Osteoblast (primary cell): ENCODE measurements at places on chromosomes 3 and 15. TPM values are rescaled to one million over a fixed set of nuclear protein-coding genes. Genes with fewer than 3 reads are reported as not detected.
A peak's percentile ranks its signal among the peaks of the same experiment; 100 is the strongest.

DNA sequence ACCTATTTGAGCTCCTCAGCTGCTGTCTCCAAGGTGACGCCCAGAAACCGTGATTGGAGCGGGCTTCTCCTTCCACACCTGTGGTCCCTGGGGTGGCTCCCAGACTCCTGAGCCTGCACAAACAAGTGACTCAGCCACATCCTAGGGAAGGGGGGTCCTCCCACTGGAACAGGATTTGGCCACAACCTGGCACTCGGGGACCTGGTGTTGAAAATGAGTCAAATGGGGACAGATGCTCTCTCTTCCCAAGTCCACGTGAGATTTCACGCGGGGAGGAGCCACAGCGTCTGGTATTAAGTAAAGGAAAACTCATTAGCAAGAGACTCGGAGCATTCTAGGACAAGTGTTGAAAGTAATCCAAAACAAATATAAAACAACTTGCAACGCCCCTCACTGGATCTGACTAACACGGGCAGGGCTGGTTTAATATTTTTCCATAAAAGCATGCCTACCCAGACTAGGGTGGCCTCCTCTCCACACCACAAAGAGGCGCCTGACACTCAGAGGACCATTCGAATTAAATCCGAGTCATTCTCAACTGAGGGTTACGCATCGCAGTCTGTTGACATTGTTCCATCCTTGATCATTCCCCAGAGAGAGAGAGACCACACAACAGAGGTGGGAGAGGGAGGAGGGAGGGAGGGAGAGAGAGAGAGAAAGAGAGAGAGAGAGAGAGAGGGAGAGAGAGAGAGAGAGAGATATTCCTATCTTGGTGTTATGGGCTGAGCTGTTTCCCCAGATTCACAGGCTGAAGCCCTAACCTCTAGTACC is 74.4 kb downstream of the MGLL start:
- DNase-seq: peak; percentile 98

Gene ACAD9
- total RNA-seq: 34.7 and 37.4 TPM in 2 replicates

DNA sequence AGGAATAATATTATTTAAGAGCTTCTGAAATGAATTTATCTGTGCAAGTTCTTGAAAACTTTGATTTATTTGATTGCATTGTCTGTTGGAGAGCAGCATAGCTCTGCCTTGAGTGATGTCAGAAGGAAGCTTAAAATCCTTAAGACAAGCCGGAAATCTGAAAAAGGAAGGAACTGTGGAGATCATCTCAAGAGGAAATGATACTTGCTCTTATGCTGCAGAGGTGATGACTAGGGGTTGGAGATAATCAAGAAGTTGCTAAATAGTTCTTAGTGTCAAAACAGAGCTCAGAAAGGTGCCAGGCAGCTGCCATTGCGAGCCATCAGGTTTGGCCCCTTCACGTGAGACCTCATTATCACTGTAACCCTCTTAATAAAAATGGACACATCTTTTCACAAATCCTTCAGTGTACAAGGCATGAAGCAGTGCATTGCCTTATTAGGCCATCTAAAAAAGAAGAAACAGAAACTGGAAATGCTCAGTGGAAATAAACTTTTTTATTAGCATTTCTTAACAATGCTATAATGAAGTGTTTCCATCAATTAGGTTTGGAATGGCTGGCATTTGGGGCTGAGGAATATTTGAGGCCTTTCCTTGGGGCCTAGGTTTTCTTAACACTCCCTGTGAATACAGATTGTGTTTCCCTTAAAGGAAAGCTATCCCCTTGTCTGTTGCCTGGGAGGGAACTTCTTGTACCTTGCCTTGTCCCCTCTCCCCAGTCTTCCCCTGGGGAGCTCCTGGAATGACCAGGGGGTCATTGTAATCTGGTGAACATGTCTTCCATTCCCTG is 34.5 kb upstream of the VILL start:
- no peak for DNase-seq

GRCh38 chr3:120908030-120908794 is at the start of gene STXBP5L:
TSS of gene STXBP5L (plus strand) at chr3:120908205. CDS start at chr3:120909579, 1,374 bp downstream.
- peak; percentile 91 for DNase-seq

DNA sequence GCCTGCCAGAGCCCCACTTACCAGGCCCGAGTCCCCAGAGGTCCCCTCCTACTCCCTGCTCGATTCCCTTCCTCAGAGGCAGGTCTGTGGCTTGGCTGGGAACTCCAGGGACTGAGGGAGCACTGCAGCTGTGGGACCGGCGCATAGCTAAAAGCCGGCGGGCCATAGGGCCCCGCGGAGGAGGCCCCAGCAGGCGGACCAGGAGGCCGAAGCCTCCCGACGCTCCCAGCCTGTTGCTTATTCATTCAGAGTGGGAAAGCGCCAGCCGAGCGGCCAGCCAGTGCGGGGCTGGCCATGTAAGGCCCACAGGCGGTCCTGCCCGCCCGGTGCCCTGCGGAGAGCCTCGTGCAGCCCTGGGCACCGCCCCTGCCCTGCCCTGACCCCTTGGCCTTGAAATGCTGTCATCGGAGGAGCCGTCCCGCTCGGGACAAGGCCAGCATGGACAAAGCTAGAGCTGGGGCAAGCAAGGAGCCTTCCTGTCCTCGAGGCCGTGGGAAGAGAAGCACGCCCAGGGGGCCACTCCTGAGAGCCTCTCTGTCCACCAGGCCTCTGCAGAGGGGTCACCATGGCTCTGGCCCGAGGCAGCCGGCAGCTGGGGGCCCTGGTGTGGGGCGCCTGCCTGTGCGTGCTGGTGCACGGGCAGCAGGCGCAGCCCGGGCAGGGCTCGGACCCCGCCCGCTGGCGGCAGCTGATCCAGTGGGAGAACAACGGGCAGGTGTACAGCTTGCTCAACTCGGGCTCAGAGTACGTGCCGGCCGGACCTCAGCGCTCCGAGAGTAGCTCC is at the start of gene LOXL1:
Gene LOXL1, plus strand, starts transcription at position 244 of the 784 bp plus-strand sequence. Its CDS starts 322 bp downstream, at position 566.
- DNase-seq: peak; percentile 100

Gene POC1A
- total RNA-seq: 1.8 and 3.2 TPM in 2 replicates

GRCh38 chr3:87498358-87499080 is 222.1 kb upstream of the POU1F1 start:
- peak; percentile 71 for DNase-seq
